ENCODE measurements at places on chromosomes 3 and 15. TPM values are rescaled to one million over a fixed set of nuclear protein-coding genes. Genes with fewer than 3 reads are reported as not detected.

POC1A gene
- polyA plus RNA-seq, result 7.9 TPM

SSUH2 gene
- polyA plus RNA-seq, result 4.1 TPM

MUC20 gene
- polyA plus RNA-seq, result 22.8 TPM

CCR1 gene
- polyA plus RNA-seq, result 2.6 TPM

- DNase-seq, result no peak
Measured at GRCh38 chr3:32646761-32647160, 38.2 kb upstream of the CNOT10 start.

DNA sequence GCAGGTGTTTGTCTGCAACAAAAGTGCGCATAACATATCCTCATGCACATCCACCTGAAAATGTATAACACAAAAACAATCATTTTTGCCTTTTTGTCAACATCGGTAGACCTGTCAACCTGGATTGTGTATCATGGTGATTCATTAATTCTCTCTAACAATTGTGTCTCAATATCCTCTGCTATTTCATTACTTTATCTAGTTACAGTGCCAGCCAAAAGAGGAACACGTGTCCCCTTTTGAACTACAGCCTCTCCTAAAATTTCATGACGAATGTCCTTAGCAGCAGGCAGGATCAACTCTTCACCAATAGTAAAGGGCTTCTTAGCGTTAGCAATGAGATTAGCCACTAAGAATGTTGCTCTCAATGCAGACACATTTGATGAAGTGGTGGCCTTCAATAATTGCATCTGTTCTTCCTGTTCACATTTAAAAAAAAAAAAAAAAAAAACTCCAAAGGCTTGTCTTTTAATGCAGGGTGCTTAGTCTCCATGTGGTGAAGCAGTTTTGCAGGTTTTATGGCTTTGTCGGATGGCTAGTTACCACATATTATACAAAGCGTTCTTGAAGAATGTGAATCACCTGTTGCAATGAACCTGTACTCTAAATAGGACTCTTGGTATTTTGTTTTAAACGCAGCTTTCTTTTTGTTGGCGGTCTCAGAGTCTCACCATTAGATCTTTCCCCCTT, 45.7 kb upstream of the MCTP2 start:
- DNase-seq, result no peak

DNA sequence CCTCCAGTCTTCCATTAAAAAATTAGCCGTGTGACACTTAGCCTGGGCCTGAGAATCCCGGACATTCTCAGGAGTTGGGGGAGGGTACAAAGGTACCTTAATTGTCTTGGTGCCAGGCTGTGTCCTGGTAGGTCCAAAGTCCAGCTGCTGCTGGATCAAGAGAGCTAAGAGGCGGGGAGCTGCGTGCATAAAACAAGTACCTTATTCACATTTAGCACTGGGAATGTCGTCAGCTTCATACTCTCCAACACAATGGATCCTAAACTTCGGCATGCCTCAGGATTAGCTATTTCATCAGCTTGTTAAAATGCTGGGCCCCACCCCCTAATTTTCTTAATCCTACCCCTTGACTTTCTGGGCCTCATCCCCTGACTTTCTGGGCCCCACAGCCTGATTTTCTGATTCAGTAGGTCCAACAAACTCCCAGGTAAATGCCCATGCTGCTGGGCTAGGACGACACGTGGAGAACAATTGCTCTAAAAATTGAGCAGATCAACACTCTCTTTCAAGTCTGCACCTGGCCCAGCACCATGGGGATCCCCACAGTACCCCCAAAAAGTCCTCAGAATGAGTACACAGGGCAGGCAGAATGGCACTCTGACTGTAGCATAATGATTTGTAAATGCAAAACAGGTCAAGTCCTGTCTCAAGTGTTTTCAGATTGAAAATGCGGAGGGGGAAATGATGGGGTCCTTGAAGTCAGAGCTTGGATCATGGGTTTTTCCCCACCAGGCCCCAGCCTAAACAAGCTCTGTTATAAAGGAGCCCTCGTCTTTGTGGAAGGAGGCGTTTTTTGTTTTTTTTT, 5.6 kb upstream of the AEN start:
- no peak for DNase-seq

GRCh38 chr3:116821371-116821770, 111.8 kb downstream of the TUSC7 start:
- DNase-seq, result no peak

- no peak for DNase-seq
Measured at GRCh38 chr15:45641374-45641781, 6.5 kb downstream of the SQOR start.

GRCh38 chr3:43963208-43963607, 272.5 kb downstream of the ABHD5 start:
- DNase-seq, result no peak

DNA sequence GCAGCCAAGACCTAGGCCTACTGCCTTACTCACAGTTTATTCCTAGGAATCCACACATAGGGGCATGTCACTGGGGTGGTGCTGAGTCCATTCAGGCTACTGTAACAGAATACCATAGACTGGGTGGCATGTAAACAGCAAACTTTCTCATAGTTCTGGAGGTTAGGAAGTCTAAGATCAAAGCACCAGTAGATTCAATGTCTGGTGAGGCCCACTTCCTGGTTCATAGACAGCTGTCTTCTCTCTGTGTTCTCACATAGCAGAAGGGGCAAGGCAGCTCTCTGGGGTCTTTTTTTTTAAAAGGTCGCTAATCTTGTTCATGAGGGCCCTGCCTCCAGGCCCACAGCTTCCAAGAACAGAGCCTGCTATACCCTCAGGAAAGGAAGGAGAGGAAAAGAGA, 113.9 kb upstream of the MANF start:
- DNase-seq, result no peak

DNA sequence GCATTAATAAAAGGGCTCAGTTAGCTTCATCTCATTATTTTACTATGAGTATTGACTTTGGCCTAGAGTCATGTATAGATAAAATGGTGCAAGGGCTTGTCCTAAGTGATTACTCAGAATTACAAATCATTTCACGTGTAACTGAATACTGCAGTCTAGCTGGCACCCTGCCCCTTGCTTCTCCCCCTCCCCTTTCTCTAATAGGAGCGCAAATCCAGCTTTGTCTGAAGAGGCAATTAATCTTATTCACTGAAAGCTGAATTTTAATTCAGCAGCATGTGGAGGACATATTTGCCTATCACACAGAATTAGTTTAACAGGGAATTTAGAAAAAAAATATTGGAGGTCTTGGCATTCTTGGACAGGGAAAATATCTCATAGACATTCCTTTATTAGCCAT, 412.1 kb upstream of the DPH6 start:
- DNase-seq, result no peak

DNA sequence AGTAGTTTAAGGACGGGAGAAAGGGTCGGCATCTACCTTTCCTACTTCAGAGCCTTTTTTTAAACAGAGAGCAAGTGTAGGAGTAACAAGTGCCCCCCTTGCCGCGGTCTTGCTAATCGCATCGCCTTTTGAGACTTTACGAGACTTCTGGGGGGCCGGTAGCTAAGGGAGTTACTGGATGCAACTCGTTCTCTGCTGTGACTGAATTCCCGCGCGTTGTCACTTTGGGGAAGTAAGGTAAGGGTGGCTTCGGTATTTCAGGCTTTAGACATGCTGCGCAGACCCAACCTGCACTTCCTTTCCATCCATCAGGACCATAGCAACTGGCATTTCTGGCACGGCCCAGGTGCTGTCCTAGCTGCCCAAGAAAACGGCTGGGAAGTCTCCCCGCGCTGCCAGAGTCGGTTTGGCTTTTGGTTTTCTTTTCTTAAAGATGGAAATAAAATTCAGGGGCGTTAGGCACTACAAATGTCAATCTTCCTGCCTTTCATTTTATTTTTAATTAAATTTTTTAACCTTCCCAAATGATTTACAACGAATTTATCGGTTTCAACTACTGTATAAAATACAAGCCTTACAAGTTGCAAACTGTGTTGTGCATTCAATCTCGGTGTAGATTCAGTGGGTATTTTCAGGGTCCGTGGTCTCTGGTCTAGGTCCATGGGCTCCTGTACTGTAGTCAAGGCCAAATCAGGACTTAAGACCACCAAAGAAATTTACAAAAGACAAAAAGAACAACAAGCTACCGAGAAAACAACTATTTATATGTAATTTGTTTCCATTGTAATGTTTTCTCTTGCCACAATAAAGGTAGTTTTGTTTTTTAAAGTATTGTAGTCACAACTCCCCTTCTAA, 3.5 kb downstream of the MECOM start:
- DNase-seq, result peak; percentile 38

- no peak for DNase-seq
Measured at GRCh38 chr15:71294251-71294910, 179.1 kb downstream of the THSD4 start.
